ENCODE measurements at places on chromosomes 2 and 18.
A peak's percentile ranks its signal among the peaks of the same experiment; 100 is the strongest.

- no peak for DNase-seq
These were observed 1.2 kb downstream of the NEU2 start for GRCh38 chr2:233033672-233034071.

DNA sequence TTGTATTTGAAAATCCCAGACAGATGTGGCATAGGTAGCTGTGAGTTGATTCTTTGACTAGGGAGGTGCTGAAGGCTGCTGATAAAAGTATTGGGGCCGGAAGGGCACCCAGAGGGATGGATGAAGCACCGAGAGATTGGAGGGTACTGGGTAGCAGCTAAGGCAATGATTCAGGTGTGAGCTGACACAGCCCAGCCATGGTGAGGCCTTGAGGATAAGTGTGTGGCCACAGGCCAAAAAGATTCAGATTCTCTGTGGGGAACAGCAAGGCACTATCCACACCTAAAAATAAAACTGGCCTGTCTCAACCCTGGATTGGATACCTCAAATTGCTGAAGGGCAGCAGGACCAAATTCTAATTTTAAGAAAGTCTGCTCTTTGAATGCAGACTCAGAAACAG, 35.2 kb downstream of the RDH14 start:
- no peak for DNase-seq

- DNase-seq, result no peak
These were observed 512.4 kb downstream of the GALR1 start for GRCh38 chr18:77762014-77762413.

DNA sequence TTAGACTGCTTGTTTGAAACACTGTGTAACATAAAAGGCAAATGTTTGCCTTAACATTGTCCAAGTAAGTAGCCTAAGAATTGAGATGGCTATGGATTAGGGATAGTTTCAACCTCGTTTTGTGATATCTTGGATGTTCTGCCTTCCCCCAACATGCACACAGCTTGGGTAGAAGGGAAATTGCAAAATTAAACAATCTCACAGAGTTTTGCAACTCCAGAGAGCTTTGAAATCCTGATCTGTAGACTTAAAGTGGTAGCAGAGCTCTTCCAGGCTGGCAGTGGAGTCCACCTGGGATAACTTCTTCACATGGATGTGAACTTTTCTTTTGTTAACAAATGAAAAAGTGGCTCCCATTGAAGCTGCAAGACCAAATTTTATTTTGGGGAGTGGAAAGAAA, 59.6 kb downstream of the CHRNA1 start:
- no peak for DNase-seq

DNA sequence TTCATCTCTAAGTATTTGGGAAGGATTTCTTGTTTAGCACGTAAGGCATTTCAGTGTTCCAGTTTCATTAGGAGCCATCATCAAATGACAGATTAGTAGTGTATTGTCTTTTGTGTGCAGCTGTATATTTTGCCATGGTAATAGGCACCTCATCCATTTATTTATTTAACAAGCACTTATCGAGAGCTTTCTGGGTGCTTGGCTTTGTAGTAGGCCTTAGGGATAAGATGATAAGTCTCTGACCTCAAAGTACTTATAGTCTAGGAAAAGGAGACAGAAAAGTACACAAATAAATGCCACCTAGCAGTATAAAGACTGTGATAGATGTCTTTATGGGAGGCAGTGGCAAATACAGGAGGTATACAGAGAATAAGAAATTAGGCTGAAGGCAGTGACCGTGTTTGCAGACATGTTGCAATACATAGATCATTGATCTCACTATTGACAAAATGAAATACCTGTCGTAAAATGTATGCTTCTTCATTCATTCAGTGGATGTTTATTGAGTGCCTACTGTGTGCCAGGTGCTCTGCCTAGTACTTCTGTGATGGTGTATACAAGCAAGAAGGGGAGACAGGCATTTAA, 265.9 kb downstream of the SETBP1 start:
- DNase-seq, result no peak

DNA sequence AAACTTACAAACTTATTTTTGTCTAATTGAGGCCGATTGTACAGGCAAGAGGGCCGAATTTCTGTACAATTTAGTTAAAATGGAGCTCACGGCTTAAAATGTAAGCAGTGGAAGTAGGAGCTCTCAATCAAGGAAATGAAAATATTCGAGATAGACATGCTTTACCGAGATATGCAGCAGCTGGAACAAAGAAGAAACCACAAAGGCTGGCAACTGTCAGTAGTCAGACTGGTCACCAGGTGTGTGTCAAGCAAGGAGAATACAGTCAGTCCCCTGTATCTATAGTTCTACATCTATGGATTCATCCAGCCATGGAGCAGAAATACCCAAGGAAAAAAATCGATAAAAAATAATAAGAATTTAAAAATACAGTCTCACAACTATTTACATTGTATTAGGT, 122.6 kb downstream of the WDSUB1 start:
- no peak for DNase-seq

DNA sequence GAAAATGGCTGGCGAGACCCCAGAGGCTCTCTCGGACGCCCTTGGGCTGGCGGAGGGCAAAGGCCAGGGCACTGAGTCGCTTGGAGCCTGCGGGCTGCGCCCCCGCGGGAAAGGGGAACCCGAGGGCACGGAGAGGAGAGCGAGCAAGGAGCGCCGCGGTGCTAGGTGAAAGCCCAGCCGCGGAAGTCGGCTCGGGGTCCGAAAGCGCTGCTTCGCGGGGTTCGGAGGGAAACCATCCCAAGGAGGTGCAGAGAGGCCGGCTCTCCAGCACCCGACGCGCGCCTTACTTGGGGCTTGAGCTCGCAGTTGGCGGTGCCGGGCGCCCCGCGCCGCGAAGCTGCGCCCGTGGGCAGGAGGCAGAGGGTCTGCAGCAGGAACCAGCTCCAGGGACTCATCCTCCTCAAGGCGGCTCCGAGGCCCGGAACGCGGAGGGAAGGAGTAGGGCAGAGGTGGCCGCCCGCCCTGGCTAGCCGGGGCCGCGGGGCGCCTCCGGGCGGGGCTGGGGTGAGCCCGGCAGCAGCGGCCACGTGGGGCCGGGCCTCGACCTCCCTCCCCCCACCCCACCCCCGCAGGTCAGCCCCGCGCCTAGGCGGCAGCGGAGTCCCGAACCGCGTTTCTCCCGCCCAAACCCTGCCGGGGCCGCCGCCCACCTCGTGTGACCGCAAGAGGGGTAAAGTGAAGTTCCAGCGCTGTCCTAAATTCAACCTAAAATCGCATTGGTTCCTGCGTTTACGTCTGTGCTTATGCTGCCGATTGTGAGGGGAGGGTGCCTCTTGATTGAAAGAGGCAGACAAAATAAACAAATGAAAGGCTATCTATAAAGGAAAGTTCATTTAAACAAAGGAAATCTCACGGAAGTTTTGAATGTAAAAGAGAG, at the start of gene TRABD2A:
TSS of gene TRABD2A (minus strand) at position 440 of the 877 bp plus-strand sequence. CDS start at position 395, 45 bp downstream.
- DNase-seq, result no peak

DNA sequence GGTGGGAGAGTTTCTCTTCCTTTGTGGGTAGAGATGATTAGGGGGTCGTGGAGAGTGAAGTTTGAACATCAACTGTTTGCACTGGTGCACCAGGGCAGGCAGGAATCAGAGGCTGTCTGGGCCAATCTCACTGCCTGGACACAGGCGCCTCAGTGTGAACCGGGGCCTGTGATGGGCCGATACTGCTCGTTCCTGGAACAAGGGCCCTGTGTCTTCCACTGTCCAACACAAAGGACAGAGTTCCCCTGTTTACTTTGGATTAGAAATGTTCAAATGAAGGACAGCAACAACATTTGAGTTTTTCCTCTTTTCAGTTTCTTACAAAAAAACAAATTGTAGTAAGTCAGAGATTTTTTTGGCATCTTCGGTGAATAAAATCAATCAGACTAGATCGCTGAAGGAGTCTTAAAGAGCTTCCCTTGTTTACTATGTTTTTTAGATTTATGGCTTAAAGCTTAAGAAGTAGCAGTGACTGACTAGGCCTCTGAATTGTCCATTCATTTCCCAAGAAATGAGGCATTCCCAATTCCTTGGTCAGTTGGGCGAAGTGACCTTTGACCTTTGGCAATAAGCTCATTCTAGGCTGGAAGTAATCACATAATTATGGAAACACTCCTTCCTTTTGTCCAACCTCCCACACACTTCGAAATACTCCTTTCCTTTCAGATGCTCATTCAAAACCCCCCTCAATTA, 11.6 kb upstream of the TGFA start:
- no peak for DNase-seq

DNA sequence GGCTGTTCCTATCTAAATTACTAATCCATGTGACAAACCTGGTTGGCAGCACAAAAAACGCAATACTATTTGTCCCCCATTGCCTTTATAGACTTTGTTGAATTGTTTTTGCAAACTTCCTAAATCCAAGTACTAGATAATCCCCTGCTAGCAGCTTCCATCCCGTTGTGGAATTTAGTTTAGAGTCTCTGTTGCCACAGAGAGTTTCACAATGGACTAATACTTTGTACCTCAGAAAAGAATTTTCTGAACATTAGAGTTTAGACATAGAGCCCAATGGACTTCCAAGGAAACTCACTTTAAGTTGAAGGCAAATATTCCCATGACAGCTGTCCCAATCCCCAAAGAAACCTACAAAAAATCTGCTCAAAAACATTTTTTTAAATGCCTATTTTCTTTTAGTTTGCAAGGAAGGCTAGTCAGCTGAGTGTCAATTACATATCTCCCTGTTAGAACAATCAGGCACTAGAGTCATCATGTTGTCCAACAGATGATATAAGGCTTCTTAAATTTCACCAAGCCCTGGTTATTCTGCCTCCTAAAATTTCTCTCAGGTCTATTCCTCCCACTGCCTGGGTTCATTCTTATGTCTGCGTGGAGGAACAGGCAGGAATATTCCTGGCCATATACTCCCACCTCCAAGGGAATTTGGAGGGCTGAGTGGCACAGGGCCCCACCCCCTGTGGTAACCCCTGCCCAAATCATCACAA, 27.2 kb downstream of the RNF152 start:
- no peak for DNase-seq

DNA sequence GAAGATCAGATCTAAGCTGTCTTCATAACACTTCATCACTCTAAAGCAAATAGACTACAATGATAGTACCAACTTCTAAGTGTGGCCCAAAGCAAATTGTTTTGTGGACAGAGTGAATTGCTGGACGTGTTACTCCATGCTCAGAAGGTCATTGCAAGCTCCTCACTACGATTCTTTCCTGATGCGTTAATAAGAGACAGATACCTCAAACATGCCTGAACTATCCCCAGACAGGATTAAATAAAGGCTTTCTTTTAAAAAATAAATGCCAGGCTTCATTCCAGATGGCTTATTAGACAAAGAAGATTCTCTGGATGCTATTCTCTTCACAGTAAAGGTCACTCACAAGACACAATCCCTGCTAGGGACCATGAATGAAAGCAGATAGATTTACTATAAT, 621.2 kb downstream of the DCDC2C start:
- DNase-seq, result no peak

- DNase-seq, result no peak
These were observed 161.5 kb downstream of the ZNF521 start for GRCh38 chr18:25190472-25190871.

- DNase-seq, result no peak
These were observed 175.4 kb downstream of the NRP2 start for GRCh38 chr2:205857520-205858237.

DNA sequence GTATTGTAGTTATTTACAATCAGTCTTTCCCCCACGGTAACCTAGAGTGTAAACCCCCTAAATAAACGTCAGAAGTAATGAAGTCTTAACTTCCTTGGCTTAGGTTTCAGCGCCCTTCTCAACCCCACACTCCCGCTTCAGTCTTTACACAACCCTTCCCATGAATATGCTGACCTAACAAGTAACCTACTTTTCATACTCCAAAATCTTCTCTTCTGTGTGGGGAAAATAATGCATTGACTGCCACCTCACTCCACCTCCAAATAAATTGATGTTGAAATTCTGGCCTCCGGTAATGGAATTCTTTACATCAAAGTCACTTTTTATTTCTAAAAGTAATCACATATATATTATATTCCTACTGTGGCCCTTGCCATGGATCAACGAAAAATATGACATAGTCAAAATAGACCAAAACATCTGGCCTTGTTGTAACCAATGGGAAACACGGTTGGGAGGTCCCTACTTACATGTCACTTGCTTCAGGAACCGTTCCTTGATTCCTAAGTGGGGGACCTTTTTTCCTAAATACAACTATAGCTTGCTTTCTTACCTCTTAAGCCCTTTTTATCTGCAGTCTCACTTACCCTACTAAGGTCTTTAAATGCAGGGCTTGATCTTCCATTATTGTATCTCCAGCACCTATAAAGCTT, 961 bp downstream of the GEN1 start:
- DNase-seq, result no peak

DNA sequence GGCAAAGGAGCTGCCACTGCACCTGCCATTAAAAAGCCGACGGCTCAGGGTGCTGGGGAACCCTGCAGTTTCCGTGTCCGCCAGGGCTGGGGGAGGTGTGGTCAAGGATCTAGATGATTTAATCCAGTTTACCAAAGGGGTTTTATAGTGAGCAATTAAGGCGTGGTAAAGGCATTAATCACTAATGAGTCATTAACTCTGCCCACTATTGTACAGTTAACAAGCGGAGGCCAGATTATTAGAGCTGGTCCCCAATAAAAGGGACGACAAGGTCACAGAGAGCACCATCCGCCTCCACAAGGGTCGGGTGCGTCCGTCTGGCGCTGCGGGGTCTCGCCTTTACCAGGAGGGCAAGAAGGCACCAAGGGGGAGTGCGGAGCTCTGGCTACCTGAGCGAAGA, 9.6 kb downstream of the RAX start:
- DNase-seq, result no peak

- DNase-seq, result no peak
These were observed 8.4 kb upstream of the MCFD2 start for GRCh38 chr2:46924038-46924437.

GRCh38 chr2:204705243-204705932, 160.1 kb downstream of the PARD3B start:
- DNase-seq, result no peak

DNA sequence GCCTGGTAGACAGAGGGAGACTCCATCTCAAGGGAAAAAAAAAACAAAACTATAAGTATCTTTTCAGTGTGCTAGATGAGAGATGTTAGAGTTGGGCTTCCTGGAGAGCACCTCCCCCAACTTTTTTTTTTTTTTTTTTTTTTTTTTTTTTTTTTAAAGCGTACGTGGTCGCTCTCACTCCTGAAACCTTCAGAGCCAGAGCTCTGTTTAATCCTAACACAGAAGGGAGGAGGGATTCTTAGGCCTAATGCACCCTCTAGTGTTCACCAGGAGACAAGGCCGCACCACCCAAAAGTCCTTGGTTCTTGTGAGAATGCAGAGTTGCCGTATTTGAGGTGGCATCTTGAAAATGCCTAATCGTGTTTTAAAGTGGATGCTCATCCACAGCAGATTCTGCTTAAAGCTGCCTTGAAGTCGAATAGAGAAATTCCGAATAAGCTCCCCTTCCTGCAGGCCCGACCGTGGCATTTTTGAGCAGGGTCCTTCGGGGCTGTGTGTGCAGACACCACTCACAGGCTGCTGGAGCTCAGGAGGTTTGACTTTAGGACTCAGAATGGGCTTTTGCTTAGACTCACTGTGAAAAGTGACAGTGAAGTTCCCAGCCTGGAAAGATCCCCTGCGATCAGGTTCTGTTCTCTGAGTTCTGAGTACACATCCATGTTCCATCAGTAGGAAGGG, 252.6 kb downstream of the AGAP1 start:
- DNase-seq, result peak; percentile 74

Measured in fibroblast of skin of left biceps (primary cell).